ENCODE measurements at places on chromosomes 5 and 9.

GRCh38 chr5:108361771-108362170, 20.1 kb downstream of the FBXL17 start:
- no peak for DNase-seq

DNA sequence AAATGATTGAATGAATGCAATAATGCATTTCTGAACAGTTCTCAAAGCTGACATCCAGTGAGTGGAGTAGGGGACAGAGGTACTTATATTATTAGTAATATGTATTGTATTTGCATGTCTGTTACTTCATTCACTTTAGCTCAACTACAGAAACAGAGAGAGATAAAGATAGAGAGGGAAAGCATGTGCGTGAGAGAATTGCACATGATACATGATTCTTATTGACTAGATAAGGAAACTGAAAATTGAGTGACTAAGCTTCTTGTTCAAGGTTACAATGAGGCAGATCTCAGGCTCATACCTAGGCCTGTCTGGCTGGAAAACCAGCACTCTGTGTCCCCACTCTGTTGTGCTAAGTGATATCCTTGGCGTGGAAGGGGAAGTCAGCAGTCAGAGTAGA, 337.7 kb upstream of the KLF4 start:
- DNase-seq: no peak

GRCh38 chr5:73436535-73437100, 12.0 kb downstream of the FOXD1 start:
- no peak for DNase-seq

- no peak for DNase-seq
These were observed 76.1 kb upstream of the SH3PXD2B start for GRCh38 chr5:172530406-172530805.

GRCh38 chr5:139668064-139668880, 20.1 kb downstream of the CXXC5 start:
- DNase-seq: peak; percentile 67
